ENCODE measurements at places on chromosomes 13 and 19. TPM values are rescaled to one million over a fixed set of nuclear protein-coding genes. Genes with fewer than 3 reads are reported as not detected.

GRCh38 chr19:17282488-17283125, 906 bp downstream of the ANKLE1 start:
- peak; percentile 79 for DNase-seq

DNA sequence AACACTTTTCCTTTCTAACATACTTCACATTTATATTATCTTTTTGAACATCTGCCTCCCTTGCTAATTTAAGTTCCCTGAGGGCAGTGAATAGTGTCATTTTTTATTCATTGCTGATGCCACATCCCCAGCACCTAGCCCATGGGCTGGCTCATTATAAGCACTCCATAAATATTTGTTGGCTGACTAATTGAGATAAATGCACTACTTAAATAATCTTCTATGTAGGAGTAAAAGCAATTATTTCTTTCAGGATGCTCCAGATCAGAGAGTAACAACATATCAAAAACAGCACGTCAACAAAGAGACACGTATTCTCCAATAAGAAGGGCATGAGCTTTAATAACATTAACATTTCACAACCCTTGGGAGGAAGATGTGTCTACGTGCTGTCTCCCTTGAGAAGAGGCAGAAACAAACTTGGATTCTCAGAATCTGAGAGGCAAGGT, 228.2 kb downstream of the LHFPL6 start:
- no peak for DNase-seq

Gene EDNRB
- not detected for total RNA-seq

Gene ATP4A
- total RNA-seq, result not detected

Gene PTH2
- 0.52 TPM for total RNA-seq

All from activated CD4-positive, alpha-beta T cell treated with anti-CD3 and anti-CD28 coated beads, Interleukin-2, amount 10 ng/mL, durations not matched to agents 7 days and 5 days (primary cell).